CD8-positive, alpha-beta T cell (primary cell): ENCODE measurements at places on chromosomes 1 and 21. TPM values are rescaled to one million over a fixed set of nuclear protein-coding genes. Genes with fewer than 3 reads are reported as not detected.

Gene THEMIS2
- 15.2 TPM for total RNA-seq

Gene C1orf167
- total RNA-seq: not detected

Gene CSF3R
- 0.31 TPM for total RNA-seq

Gene AGT
- total RNA-seq: not detected

Gene FCAMR
- total RNA-seq: not detected

Gene CD84
- total RNA-seq: 28.3 TPM

Gene FNBP1L
- total RNA-seq: 0.31 TPM

Gene ZBED6
- total RNA-seq: 25.0 TPM

Gene ADAMTS5
- total RNA-seq: not detected

Gene TFF2
- total RNA-seq: not detected

Gene C1orf53
- not detected for total RNA-seq

Gene ATP6V1G3
- not detected for total RNA-seq

Gene TRABD2B
- not detected for total RNA-seq

Gene TENT5C
- 150 TPM for total RNA-seq

Gene ESPN
- 2.7 TPM for total RNA-seq

Gene FAM110D
- total RNA-seq: not detected

Gene AADACL3
- not detected for total RNA-seq

Gene SYNC
- total RNA-seq: not detected
